ENCODE measurements at places on chromosomes 6 and 20. TPM values are rescaled to one million over a fixed set of nuclear protein-coding genes. Genes with fewer than 3 reads are reported as not detected.

GRCh38 chr6:37516076-37516919 lies 16.6 kb upstream of the CCDC167 start:
- DNase-seq, result peak; percentile 69

DNA sequence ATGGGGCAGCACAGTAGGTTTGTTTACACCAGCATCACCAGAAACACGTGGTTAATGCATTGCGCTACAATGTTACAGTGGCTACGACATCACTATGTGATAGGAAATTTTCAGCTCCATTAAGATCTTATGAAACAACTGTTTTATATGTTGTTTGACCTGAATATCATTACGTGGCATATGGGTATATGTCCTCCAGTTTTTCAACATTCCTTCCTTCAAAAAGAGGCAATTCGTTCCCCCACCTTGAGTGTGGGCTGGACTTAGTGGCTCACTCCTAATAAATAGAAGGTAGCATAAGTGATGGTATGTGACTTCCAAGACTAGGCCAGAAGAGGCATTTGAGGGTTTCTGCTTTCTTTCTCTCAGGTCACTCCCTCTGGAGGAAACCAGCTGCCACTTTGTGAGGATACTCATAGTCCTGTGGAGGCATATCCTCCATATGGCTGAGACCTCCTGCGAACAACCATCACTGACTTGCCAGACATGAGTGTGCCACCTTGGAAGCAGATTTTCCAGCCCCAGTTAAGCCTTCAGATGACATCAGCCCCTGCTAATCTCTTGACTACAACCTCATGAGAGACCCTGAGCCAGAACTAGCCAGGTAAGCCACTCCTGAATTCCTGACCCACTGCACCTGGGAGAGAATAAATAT lies 2.3 kb upstream of the TRAM2 start:
- no peak for DNase-seq

DNA sequence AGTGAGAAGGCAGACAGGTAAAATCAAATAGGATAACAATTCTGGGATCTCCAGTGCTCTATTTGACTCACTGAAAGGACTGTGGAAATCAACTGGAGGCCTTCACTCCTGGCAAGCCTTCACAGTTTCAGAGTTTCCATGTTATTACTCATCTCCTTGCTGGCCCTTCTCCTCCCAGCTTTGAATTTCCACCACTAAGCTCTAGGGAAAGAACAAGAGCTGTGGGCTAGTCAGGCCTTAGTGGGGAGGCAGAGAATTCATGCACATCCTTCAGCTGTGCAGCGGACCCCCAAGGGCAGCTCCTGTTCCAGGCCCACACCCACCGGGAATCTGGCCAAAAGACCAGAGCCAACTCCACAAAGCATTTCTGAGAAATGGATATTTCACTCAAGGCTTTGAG lies 26.0 kb downstream of the MYLIP start:
- DNase-seq, result no peak

COL21A1 gene
- total RNA-seq, result not detected

GRCh38 chr20:905396-905961 lies 10.7 kb downstream of the ANGPT4 start:
- DNase-seq, result no peak

DNA sequence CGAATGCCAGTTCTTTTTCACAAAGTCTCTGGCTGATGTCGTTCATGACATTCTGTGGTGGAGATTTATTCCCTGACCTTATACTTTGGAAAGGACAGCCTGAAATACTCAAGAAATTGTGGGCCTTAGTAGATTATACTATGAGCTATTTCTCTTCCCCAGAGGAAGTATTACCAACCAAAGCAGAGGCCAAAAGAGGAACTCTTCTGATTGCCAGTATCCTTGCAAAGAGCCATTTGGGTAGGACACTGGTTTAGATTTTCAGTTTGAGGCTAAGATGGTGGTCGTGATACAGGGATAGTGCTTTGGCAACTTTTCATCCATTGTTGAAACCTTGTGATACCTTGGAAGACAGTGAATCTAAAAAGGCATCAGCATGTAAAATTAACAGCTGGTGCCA lies 327.3 kb downstream of the HACE1 start:
- no peak for DNase-seq

TULP4 gene
- 88.3 TPM for total RNA-seq

All from natural killer cell (primary cell).